ENCODE measurements at places on chromosomes 2 and 18.

GRCh38 chr2:109382951-109383350 lies 230.8 kb downstream of the SEPTIN10 start:
- peak; percentile 56 for DNase-seq

DNA sequence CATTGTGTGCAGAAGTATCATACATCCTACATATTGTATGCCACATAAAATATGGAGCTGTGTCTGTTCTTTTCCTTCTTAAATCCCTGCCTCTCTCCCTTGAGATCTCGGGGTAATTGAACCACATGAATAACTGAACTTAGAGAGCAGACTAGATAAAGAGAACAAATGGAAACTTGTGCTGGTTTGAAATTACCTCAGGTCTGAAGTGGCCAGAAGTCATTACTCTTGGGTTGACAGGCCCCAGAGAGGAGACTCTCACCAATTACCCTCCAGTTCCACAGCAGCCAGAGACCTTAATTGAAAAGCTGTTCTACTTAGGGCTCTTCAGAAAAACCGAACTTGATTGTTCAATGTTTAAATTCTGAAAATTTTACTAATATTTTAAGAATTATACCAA lies 5.0 kb upstream of the ADAM17 start:
- DNase-seq, result no peak

DNA sequence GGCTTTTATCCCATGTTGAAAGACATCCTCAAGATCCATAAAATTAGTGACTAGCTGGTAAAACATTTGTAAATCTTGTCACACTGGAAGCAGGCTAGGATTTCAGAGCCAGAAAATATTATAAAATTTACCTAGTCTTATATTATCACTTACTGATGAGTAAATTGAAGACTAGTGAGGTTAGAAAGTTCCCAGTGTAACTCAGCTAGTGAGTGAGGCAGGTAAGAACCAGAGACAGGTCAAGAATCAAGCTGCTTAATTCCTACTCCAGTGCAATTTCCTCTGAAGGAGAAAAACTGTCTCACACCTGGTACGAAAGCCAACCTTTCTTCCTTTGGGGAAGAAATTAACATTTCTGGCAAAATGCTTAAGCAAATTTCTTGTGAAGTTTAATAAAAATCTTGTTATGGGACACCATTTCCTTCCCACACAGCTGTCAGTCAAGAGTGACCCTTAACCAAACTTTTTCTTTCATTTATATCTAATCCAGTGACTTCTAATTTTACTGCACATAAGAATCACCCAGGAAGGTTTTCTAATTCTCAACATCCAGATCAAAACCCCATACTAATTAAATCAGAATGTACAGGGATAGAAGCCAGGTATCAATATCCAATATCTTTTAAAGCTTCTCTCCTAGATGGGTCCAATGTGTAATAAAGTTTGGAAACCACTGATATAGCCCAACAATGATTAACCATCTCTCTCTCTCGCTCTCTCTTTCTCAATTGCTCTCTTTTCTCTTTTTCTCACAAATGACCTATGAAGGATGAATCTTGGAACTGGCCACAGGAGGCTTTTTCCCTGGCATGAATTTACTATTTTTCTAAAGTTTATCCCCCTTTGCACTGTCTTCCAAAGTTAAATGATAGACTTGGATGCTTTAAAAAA lies 264.3 kb upstream of the SLC39A10 start:
- DNase-seq, result no peak

GRCh38 chr2:127003070-127003800 lies 103.7 kb downstream of the BIN1 start:
- DNase-seq, result no peak

DNA sequence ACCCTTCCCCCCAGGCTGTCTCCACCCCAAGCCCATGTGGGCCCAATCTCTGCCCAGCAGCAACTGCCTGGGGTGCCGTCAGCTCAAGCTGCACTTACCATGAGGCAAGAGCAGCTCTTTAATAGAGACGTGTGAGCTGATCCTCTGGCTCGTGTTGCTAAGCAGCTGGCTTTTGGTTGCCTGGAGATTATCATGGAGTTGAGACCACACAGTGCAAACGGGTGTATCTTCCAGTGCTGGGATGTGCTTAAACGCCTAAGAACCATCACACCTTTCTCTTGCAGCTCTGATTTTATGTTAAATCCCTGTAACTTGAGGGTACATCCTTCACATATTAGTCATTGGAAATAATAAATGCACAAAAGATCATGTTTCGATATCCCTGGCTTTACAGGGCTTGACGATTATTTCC lies 271.1 kb downstream of the PRKCE start:
- DNase-seq, result no peak

- DNase-seq, result no peak
Measured at GRCh38 chr18:26425148-26425531, 123.2 kb downstream of the KCTD1 start.

DNA sequence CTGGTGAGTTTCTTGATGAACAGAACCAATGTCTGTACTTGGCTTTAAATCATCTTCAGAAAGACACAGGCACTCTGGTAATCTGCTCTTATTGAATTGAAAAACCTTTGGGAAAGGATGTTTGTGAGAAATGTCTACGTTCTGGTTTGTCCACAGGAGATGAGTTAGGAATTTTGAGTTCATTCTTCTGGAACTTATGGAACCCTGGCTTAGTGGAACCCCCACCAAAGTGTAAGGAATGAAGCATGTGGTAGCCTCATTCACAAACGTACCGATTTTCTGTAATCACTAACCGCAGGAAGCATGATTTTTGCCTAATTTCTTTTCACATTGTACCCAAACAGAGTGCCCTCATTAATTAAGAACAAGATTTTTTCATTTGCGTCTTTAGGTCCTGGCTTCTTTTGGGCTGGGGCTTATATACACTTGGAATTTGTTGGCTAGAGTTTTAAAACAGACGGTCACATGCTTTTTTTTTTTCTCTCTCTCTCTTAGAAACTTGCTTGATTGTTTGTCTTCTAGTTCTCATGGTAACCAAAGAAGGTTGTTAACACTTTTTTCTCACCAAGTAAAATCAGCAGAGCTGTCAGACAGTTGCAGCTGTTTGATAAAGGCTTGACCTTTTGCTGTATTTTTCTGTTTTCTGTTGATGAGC lies 314.1 kb upstream of the THUMPD2 start:
- DNase-seq, result no peak

DNA sequence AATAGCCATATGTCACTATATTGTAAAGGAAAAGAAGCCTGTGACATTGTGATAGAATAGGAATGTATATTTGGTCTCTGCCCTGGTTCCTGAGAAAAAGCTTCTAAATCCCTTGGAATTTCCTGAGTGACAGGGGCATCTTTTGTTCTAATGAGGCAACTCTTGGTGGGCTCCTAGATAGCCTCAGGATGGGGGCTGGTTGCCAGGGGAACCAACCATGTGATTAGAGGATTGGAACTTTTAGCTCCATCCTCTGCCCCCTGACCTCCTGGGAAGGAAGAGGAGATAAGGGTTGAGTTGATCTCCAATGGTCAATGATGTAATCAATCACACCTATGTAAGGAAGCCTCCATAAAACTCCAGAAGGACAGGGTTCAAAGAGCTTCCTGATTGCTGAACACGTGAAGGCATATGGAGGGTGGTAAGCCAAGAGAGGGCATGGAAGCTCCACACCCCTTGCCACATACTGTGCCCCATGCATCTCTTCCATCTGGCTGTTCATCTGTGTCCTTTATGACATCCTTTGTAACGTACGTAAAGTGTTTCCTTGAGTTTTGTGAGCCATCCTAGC lies 2.9 kb upstream of the ME2 start:
- DNase-seq, result no peak

DNA sequence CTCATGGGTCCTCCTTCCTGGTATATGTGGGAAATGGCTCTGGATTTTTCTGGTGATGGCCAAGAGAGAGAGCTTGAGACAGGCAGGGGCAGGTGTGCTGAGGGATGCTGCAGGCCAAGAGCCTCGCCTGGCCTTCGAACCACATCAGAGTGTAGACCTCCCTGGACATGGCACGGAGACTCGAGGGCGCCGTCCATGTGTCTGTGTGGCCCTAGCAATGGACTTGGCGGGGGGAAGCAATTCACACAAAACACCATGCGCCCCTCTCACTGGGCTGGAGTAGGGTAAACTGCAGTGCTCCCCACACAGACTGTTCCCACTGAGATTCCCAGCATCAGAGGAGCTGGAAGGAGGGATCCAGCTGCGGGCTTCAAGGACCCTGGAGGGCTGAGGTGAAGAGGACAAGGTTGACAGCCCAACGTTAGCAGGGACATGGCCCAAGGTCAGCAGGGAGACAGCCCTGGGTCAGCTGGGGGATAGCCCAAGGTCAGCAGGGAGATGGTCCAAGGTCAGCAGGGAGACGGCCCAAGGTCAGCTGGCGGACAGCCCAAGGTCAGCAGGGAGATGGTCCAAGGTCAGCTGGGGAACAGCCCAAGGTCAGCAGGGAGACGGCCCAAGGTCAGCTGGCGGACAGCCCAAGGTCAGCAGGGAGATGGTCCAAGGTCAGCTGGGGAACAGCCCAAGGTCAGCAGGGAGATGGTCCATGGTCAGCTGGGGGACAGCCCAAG lies 75.4 kb upstream of the HDAC4 start:
- DNase-seq, result no peak

DNA sequence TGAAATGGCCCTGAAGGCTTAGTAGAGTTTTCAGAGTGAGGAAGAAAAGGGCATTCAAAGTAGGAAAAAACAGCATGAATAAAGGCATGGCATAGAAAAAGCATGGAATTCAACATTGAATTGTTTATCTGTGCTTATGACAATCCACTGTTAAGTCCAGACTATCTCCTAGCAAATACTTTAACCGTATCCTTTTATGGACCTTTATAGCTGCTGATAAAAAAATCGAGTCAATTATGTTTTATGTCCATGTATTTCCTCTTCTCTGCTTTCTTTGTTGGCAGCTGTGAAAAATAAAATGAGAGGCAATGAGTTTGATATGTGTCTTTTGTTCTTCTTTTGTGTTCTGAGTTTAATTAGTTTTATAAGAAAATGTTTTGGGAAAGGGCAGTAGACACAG lies 70.4 kb downstream of the TDRD15 start:
- DNase-seq, result no peak

- no peak for DNase-seq
Measured at GRCh38 chr2:104052356-104052755, 801.6 kb upstream of the POU3F3 start.

- DNase-seq, result no peak
Measured at GRCh38 chr2:203820969-203821368, 46.6 kb upstream of the CTLA4 start.

- DNase-seq, result no peak
Measured at GRCh38 chr2:202574541-202574940, 60.2 kb upstream of the FAM117B start.

DNA sequence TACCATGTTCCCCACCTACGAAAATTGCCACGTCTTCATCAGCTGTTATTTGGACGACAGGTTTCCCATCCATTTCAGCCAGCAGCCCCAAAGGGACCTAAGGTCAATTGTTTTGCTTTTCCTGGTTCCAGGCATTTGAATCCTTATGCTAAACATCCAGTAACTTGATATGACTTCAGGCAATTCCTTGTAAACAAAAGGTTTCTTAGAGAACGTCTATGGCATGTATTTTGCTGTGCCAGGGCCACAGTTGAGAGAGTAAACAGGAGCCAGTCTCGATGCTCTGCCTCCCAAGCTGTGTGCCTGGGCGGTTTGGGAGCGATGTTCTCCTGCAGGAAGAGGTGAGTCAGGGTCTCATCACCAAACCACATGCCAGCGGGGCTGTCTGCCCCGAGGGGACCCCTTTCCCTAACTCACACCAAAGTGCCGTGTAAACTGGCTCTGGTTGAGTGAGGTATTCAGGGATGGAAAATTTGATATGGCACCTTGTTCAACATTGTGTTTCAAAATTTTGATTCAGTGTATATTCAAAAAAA lies 12.9 kb upstream of the MC5R start:
- DNase-seq, result no peak

DNA sequence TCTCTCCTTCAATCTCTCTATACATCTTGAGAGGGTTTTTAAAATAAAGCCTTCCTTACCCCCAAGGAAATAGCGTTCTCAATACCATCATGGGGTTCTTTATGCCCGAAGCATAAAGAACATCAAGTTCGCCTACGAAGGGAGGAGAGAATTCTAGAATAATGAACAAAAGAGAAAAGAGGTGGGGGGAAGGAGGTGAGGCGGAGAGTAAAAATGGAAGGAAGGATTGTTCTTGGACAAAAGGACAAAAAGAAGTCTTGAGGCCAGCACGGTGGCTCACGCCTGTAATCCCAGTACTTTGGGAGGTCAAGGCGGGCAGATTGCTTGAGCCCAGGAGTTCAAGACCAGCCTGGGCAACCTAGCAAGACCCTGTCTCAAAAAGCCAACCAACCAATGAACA lies 319.8 kb upstream of the NCKAP5 start:
- DNase-seq, result no peak

- no peak for DNase-seq
Measured at GRCh38 chr18:7566244-7566566, 911 bp upstream of the PTPRM start.

- DNase-seq, result no peak
Measured at GRCh38 chr2:174008720-174009119, 43.5 kb upstream of the SP3 start.

- DNase-seq, result no peak
Measured at GRCh38 chr18:76903386-76903785, 81.0 kb downstream of the ZNF236 start.

- DNase-seq, result no peak
Measured at GRCh38 chr2:238294046-238294392, 5.6 kb upstream of the PER2 start.

DNA sequence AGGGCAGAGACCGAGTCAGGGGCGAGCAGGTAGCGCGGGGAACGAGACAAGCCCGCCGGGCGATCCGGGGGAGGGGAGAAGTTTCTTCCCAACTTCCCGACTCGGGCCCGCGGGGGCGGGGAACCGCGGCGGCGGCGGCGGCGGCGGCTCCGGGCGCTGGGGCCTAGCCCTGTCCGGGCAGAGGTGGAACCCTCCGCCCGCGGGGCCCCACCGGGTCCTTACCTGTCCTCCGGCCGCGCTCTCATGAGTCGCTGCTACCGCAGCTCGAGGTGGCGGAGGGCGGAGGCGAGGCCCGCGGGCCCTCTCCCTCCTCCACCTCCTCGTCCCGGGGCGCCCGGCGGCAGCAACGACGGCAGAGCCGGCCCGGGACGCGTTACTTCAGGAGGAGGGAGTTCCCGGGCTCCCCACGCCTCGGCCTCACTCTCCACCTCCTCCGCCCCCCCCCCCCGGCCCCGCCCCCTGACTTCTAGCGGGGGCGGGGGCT lies at the start of gene YES1:
Gene YES1 (minus strand): TSS at position 351 of the 484 bp plus-strand sequence. CDS start 55,415 bp downstream, outside the sequence.
- DNase-seq, result peak; percentile 44

DNA sequence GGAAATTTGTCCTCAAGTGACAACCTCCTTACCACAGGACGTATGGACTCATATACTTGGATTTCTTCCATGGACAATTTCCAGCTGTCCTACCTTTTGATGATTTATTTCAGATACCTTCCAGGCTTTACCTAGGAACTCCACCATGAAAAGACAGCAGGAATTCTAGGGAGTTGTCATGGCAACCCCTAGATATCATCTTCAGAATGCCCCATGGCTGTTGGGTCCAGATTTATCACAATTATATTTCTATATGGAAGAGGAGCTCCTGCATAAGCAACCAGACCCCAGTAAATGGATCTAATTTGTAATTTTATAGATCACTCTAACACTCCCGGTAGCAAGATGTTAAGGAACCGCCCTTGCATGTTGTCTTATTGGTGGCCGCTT lies 102.3 kb upstream of the ZNF521 start:
- no peak for DNase-seq

GRCh38 chr2:27390822-27391679 lies 10.5 kb upstream of the ZNF513 start:
- DNase-seq, result no peak

Data from GM04504 (cell line).